ENCODE measurements at places on chromosomes 4 and X. TPM values are rescaled to one million over a fixed set of nuclear protein-coding genes. Genes with fewer than 3 reads are reported as not detected.

Gene NXF2B
- total RNA-seq, result not detected

Gene CTAG2
- total RNA-seq, result not detected

Gene PROM1
- total RNA-seq, result not detected

Gene NLGN3
- not detected for total RNA-seq

Gene CLDN22
- not detected for total RNA-seq

Gene LEF1
- total RNA-seq, result 8.0 TPM

- no peaks in the 10 kb centered on the region for H3K27me3 ChIP-seq
- H3K27ac ChIP-seq, result peak within 1 kb of the TSS; percentile 86
- no peak for DNase-seq
These were observed at the start of gene NDUFC1 for GRCh38 chr4:139301821-139302611. Gene NDUFC1, minus strand, starts transcription at chr4:139302477. Its CDS starts 6,679 bp downstream, at chr4:139295798.

GRCh38 chr4:15888515-15888914, 50.0 kb downstream of the FGFBP1 start:
- H3K36me3 ChIP-seq, result no peaks in the 10 kb centered on the region
- H3K27ac ChIP-seq, result no peak overlapping the region
- no peaks in the 10 kb centered on the region for H3K4me1 ChIP-seq
- H3K4me3 ChIP-seq, result no peak overlapping the region

GRCh38 chr4:155615081-155615887, 51.4 kb upstream of the GUCY1A1 start:
- no peaks in the 10 kb centered on the region for H3K36me3 ChIP-seq

DNA sequence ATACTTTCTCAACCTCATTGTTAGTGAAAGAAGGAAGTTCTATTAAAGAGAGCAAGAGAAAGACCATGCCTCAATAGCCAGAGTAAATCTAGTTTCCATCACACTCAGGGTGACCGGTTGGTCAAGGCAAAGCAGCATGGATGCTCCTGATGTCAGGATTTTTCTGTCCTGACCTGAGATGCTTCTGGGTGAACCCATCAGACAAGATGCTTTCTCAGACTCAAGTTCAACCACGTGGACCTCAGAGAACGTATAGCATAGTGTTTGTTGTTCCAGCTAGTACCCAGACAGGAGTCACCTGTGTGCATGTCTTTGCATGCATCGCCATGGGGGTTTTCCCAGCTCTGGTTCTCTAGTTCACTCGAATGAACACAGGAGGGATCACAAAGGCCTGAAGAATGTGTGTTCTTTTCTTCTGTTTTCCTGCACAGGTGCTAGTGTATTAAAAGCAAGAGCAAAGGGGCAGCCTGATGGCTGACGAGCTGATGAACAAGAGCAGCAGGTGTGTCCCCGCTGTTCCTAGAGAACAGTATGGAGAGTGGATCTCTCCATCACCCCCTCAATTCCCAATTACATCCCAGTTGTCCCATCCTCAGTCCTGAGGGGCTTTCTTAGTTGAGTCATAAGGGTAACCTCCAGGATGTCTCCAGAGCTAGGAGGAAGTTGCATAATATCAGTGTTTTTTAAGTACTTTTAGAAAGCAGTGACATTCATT, 110.5 kb upstream of the ENPP6 start:
- H3K27ac ChIP-seq, result peak overlapping the region; percentile 89
- no peak overlapping the region for H3K4me3 ChIP-seq
- no peaks in the 10 kb centered on the region for H3K27me3 ChIP-seq
- DNase-seq, result peak; percentile 4
- peaks cover 57% of the 10 kb centered on the region for H3K4me1 ChIP-seq

- no peaks in the 10 kb centered on the region for H3K27me3 ChIP-seq
- H3K4me1 ChIP-seq, result no peaks in the 10 kb centered on the region
- H3K4me3 ChIP-seq, result no peak overlapping the region
- no peak for DNase-seq
- no peak overlapping the region for H3K27ac ChIP-seq
- H3K36me3 ChIP-seq, result no peaks in the 10 kb centered on the region
These were observed 426.0 kb downstream of the AFF2 start for GRCh38 chrX:148926371-148926770.

- H3K4me3 ChIP-seq, result no peak overlapping the region
- no peaks in the 10 kb centered on the region for H3K36me3 ChIP-seq
- no peak overlapping the region for H3K27ac ChIP-seq
- DNase-seq, result no peak
- no peaks in the 10 kb centered on the region for H3K27me3 ChIP-seq
These were observed 187.0 kb upstream of the PPARGC1A start for GRCh38 chr4:24076811-24077210.

DNA sequence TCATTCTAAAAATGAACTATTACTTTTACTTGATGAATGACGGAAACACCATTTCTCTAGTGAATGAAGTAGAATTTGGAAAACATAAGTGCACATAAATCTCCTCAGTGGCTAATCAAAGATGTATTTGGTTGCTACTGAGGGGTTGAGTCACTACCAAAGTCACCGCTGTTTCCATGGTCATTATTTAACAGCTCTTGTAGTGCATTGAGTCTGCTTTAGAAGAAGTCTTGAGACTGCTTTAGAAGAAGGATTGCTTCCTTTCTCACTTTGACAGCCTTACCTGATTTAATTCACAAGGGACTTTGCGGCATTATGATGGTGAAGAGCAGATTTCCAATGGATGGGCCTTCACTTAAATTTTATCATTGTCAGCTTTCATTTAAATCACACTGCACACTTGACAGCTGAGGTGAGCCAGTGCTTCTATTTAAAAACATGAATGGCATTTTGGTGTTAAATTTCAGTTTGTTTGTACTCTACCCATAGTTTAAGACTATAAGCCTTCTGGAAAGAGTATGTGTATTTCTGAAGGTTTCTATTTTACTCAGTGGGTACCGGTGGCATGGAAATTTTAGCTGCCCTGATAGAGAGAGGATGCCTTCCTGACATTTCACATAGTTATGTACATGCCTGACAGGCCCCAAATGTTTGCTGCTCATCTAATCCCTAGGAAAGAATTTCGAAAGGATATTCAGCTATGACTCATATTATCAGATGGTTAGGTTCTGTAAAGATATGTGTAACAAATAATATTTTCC, 9.5 kb downstream of the ASB5 start:
- no peak overlapping the region for H3K27ac ChIP-seq
- DNase-seq, result no peak
- no peak overlapping the region for H3K4me3 ChIP-seq

DNA sequence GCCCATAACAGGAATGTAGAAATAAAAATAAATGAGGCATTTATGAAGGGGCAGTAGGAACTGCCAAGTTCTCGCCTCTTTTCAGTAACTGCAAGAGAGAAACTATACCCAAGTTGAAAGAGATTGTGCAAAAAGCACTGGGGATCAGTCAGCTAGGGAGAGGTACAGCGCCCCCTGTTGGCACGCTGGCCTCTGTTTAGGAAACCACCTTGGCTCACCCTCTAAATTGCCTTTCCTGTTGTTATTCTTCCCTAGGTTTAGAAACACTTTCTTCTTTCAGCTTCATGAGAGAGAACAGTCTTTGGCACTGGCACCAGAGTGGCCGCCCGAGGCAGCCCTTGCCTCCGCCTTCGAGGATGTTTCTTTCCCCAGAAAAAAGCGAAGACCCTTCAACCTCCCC, 348.5 kb downstream of the MID1IP1 start:
- H3K27ac ChIP-seq, result no peak overlapping the region
- DNase-seq, result no peak
- H3K27me3 ChIP-seq, result no peaks in the 10 kb centered on the region
- H3K4me1 ChIP-seq, result no peaks in the 10 kb centered on the region
- no peaks in the 10 kb centered on the region for H3K36me3 ChIP-seq

DNA sequence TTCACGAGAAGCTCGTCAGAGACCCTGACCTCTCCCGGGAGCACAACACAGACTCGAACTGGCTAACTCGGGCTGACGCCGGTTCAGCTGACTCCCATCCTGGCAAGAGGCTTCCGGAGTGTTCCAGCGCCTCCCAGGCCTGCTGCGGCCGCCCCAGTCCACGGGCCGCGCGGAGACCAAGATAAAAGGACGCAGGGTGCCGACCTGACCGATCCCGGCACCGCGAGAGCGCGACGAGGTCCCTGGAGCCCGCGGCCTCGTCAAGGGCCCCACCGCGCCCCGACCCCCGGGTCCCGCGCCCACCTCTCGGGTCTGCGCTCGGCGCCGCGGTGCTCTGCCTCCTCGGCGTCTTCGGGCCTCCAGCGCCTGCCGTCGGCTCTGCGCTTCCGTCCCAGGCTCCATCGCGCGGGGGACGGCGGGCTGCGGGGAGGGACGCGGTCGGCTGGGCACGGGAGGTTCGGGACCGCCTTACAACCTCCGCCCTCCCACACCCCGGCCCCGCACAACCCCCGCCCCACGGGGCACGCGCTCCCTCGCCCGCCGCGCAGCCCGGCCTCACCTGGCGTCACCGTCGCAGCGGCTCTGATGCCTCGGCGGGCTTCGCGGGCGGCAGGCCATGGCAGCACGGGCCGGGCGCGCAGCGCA, 426 bp downstream of the SLBP start:
- no peaks in the 10 kb centered on the region for H3K27me3 ChIP-seq
- peak overlapping the region; percentile 98 for H3K4me3 ChIP-seq
- no peak for DNase-seq
- peaks cover 78% of the 10 kb centered on the region for H3K4me1 ChIP-seq
- H3K36me3 ChIP-seq, result no peaks in the 10 kb centered on the region

DNA sequence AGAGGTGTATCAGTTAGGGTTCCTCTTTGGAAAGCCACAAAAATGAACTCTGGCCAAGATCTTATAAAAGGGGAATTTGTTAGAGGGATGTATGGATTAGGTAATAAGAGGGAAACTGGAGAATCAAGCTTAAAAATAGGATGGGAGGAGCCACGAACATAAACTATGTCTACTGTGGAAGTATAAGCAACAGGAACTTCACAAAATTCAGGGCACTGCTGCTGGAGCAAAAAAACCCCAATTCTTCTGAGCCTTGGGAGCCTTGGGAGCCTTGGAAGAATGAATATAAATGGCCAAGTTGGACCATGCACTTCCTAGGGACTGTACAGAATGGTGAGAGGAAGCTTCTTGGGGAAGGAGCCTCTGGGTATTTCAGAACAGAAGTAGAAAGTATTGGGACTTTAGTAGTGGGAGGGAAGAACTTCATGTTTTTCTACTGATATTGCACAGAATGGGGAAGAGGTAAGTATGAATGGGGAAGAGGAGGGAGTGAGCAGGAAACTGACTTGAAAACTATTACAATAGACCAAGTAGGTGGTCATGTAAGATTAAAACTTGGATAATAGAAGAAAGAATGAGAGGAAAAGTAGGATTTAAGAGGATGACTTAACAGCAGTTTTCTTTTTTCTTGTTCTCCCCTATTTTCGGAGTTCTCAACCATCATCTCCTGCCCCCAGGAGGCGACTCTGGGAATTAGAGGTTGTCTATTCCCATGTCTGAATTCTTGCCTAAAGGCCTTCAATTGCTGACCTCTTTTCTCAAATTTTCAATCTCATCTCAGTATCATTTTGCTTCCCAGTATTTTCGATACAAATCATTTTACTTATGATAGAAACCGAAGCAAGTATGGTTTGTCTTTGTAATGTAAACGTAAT, 44.4 kb upstream of the TAPT1 start:
- no peaks in the 10 kb centered on the region for H3K27me3 ChIP-seq
- H3K27ac ChIP-seq, result no peak overlapping the region
- H3K4me3 ChIP-seq, result no peak overlapping the region
- H3K4me1 ChIP-seq, result no peaks in the 10 kb centered on the region

GRCh38 chr4:155543126-155543765, 123.4 kb upstream of the GUCY1A1 start:
- H3K4me3 ChIP-seq, result no peak overlapping the region
- H3K36me3 ChIP-seq, result no peaks in the 10 kb centered on the region
- no peak overlapping the region for H3K27ac ChIP-seq
- H3K4me1 ChIP-seq, result no peaks in the 10 kb centered on the region

DNA sequence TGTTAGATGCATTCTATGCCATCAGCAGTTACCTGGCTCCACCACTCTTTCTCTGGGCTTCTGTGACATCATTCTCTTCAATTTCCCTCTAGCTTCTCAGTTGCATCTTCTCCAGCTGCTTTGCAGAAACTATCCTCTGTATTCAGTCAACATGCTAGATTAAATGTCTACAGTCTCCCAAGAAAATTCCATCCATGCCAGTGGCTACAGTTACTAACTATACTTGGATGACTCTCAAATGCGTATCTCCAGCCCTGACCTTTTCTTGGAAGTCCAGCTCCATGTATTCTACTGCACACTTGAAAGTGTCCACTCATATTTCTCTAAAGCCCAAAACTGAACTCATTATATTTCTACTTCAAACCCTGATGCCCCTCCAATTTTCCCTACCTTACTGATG, 232.3 kb upstream of the TENM3 start:
- no peak for DNase-seq
- H3K4me1 ChIP-seq, result no peaks in the 10 kb centered on the region
- no peaks in the 10 kb centered on the region for H3K36me3 ChIP-seq
- no peaks in the 10 kb centered on the region for H3K27me3 ChIP-seq

- H3K4me3 ChIP-seq, result no peak overlapping the region
- no peak overlapping the region for H3K27ac ChIP-seq
- no peak for DNase-seq
- no peaks in the 10 kb centered on the region for H3K36me3 ChIP-seq
- no peaks in the 10 kb centered on the region for H3K4me1 ChIP-seq
These were observed 37.8 kb downstream of the SPCS3 start for GRCh38 chr4:176357359-176358082.

- no peak for DNase-seq
- H3K4me3 ChIP-seq, result no peak overlapping the region
- no peaks in the 10 kb centered on the region for H3K27me3 ChIP-seq
- H3K4me1 ChIP-seq, result no peaks in the 10 kb centered on the region
- no peak overlapping the region for H3K27ac ChIP-seq
These were observed 162.7 kb upstream of the CPXCR1 start for GRCh38 chrX:88584283-88584682.

DNA sequence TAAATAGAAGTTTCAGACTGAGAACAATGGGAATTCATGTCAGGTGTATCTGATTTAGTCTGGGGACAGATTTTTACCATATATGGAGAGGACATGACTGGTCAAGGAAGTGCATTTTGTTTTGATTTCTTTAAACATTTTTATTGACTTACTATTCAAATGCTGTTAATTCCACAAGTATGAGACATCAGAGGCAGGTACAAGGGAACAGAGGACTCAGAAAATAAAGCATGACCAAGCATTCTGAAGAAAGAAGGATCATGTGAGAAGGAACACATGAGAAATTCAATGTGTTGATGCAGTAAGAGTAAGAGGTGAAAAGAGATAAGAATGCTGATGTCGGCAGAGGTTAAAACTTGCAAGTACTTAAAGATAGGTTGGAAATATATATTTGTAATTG, 1452.6 kb downstream of the PCDH7 start:
- H3K36me3 ChIP-seq, result no peaks in the 10 kb centered on the region
- H3K27me3 ChIP-seq, result no peaks in the 10 kb centered on the region
- H3K27ac ChIP-seq, result no peak overlapping the region

DNA sequence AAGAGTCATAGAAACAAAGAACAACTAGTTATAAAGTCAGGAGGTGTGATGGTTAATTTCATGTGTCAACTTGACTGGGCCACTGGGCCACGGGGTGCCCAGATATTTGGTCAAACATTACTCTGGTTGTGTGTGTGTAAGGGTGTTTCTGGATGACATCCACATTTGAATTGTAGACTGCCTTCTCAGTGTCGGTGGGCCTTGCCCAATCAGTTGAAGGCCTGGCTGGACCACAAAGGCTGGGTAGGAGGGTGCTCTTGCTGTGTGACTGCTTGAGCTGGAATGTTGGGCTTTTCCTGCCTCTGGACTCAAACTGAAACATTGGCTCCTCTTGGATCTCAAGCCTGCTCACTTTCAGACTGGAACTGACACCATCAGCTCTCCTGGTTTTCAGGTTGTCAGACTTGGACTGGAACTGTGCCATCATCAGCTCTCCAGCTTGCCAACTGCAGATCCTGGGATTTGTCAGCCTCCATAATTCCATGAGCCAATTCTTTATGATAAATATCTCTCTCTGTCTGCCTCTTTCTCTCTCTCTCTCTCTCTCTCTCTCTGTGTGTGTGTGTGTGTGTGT, 41.4 kb downstream of the CLDN34 start:
- H3K4me3 ChIP-seq, result no peak overlapping the region
- H3K36me3 ChIP-seq, result no peaks in the 10 kb centered on the region
- H3K27me3 ChIP-seq, result no peaks in the 10 kb centered on the region
- no peaks in the 10 kb centered on the region for H3K4me1 ChIP-seq
- no peak overlapping the region for H3K27ac ChIP-seq
